AG09319 (cell line): ENCODE measurements at places on chromosomes 13 and 19.

DNA sequence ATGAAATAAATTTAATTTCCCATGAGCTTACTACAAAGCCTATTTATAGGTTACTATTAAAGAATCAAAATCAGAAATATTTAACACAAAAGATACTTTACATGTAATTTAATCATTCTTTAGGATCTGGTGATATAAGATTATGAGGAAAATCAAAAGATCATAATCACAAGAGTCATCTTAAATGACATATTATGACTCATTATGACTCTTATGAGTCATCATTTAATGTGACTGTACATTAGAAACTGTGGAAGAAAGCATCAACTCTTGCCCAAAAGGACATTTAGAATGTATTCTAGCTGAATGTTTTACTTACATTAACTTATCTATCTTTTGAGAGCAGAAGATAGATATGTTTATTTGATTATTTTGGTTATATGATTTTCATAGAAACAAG, 458.6 kb downstream of the DCT start:
- no peak for DNase-seq

DNA sequence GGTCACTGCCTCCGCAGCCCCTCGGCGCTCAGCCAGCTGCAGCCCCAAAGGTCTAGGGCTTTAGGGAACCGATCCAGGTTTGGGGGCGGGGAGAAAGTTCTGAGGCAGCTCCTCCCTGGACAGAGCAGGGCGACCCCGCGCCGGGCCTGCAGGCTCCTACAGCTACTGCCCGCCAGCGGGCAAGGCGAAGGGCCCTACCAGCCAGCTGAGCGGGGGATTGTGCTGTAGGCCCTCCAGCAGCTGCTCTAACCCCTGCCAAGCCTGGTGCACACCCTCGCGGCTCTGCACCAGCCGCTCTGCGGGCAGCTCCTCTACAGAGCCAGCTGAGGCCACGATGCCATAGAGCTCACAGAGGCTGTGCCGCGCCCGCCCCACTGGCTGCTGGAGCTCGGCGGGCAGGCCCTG, 14.0 kb downstream of the PLIN4 start:
- no peak for DNase-seq

- DNase-seq: peak; percentile 96
Observed at GRCh38 chr19:8361921-8362793, 1.8 kb upstream of the ANGPTL4 start.

DNA sequence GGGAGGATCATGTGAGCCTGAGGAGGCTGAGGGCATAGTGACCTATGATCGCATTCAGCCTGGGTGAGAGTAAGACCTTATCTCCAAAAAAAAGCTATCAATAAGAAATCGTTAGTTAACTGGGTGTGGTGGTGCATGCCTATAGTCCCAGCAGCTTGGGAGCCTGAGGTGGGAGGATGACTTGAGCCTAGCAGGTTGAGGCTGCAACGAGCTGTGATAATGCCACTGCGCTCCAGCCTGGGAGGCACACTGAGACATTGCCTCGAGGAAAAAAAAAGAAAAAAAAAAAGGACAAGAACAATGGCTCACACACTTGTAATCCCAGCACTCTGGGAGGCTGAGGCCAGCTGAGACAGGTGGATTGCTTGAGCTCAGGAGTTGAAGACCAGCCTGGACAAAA, 16.2 kb downstream of the PSPC1 start:
- no peak for DNase-seq

DNA sequence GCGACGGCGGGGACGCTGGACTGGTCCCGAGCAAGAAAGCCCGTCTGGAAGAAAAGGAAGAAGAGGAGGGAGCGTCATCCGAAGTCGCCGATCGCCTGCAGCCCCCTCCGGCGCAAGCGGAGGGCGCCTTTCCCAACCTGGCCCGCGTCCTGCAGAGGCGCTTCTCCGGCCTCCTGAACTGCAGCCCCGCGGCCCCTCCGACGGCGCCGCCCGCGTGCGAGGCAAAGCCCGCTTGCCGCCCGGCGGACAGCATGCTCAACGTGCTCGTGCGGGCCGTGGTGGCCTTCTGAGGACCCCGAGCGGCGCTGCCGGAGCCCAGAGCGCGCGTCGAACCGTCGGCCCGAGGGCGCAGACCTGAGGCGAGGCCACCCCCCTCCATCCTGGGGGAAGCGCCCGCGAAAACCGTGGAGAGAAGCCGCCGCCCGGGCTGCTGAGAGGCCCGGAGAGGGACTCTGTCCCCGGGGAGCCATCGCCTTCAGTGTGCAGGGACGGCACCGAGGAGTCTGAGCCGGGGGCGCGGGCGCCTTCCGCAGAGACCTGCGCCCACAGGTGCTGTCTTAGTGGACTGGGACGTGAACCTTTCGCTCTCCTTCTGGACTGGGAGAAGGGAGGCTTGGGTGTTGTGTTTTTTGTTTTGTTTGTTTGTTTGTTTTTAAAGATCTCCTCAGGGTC, 3.5 kb downstream of the IER2 start:
- DNase-seq: no peak

DNA sequence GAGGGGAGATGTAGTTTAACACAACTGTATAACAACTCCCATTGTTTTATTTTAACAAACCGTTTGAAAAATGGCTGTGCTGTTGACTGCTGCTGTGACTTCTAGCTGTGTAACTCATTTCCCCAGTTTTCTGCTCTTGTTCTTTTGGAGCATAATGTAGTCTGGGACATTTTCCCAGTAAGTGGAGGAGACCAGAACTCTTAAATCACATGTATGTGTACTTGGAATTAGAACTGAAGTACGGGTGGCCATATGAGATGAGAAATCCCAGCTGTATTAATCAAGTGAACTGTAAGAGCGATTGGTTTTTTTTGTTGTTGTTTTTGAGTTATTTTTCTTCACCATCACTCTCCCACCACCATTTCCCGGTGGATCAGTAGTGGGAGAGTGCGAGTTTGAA, 49.4 kb upstream of the RNF113B start:
- no peak for DNase-seq

DNA sequence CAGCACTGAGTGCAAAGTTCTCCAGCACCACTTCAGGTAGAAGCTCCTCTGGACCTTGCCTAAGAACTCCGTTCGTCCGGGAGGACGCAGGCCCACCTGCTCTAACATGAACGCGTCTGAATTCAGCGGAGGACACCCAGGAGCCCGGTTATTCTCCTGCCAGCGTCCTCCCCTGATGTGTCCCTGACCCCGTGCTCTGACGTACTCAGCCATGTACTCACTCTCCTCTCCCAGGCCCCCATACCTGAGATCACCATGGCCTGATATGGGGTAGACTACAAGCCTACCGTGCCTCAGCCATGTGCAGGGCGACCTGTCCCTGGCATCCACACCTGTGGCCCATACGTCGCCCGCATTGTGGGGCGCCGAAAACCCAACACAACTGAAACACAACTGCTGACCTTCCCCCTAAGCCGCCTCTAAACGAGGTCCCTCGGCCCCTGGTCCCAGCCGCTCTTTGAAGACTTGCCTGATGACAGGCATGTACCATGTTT, 744 bp upstream of the ZNF584 start:
- no peak for DNase-seq

- no peak for DNase-seq
Observed at GRCh38 chr19:30563691-30564090, 191.5 kb downstream of the ZNF536 start.
